ENCODE measurements at places on chromosomes 3 and 15. TPM values are rescaled to one million over a fixed set of nuclear protein-coding genes. Genes with fewer than 3 reads are reported as not detected.

AP3B2 gene
- total RNA-seq = not detected

FAM81A gene
- total RNA-seq = not detected

RARRES1 gene
- not detected for total RNA-seq

SHC4 gene
- total RNA-seq = 0.20 TPM

MESP2 gene
- not detected for total RNA-seq

TRH gene
- not detected for total RNA-seq

CYP1A2 gene
- not detected for total RNA-seq

FGF12 gene
- total RNA-seq = not detected

CELSR3 gene
- total RNA-seq = 2.0 TPM

IRAK2 gene
- total RNA-seq = 10.9 TPM

ZPLD1 gene
- not detected for total RNA-seq

SOX2 gene
- total RNA-seq = not detected

CA12 gene
- total RNA-seq = not detected

SQOR gene
- total RNA-seq = 29.9 TPM

CFAP92 gene
- 0.26 TPM for total RNA-seq

SLC15A2 gene
- total RNA-seq = 0.78 TPM

PAK6 gene
- total RNA-seq = 7.6 TPM

All from natural killer cell (primary cell).